NCI-H1048 (cell line): ENCODE measurements at places on chromosomes 6 and 20.

GRCh38 chr6:53828215-53828614 lies 33.4 kb downstream of the LRRC1 start:
- DNase-seq: no peak

DNA sequence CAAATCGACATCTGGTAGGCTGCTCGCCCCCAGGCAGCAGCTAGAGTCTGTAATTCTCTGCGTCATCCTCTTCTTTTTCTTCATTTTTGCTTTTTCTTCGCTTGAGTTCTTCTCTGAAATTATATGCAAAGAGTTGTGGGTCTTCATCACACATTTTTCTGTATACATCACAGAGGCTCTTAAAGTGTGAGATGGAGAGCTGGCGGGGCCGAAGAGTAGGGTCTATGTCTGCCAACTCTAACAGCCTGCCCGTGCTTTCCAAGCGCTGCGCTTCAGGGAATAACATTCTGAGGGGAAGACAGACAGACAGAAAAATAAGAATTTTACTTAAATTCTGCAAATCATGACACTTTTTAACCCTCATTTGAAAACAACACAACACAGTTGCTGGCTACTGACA lies 6.0 kb upstream of the CLDN20 start:
- no peak for DNase-seq

DNA sequence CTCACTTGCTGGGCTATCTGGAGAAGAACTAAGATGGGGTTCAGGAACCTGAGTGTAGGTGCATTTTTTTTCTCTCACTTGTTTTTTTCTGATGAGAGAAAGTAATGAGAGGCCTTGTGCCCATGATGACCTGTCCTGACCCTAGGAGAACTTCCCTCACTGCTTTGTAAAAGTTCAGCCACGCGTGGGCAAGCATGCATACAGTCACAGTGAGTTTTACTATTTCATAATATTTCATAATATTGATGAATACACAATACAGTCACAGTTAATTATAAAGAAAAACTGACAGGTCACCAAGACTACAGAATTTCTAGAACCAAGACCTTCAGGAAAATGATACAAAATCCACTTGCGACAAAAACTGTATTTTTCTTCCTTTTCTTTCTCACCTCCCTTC lies 111.8 kb downstream of the MAP7 start:
- no peak for DNase-seq

- DNase-seq: no peak
Measured at GRCh38 chr20:12028771-12029170, 111.1 kb downstream of the BTBD3 start.

DNA sequence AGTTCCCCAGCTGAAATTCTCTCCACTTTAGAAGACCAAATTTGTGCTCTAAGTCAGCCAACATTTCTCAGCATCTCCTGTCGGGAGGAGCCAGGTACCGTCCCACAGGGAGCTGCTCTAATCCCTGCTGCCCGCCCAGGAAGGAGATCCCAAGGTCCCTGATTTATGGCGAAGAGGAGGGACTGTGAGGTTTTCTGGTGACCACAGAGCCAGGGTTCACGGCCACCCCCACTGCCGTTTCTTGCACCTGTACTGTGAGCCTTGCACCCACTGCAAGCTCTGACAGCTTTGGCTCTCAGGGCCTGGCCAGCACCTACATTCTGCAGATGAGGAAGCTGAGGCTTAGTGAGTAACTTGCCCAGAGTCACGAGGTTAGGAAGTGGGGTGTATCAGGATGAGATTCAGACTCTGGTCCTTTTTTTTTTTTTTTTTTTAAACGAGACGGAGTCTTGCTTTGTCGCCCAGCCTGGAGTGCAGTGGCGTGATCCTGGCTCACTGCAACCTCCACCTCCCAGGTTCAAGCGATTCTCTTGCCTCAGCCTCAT lies 34.9 kb downstream of the FOXC1 start:
- DNase-seq: no peak

DNA sequence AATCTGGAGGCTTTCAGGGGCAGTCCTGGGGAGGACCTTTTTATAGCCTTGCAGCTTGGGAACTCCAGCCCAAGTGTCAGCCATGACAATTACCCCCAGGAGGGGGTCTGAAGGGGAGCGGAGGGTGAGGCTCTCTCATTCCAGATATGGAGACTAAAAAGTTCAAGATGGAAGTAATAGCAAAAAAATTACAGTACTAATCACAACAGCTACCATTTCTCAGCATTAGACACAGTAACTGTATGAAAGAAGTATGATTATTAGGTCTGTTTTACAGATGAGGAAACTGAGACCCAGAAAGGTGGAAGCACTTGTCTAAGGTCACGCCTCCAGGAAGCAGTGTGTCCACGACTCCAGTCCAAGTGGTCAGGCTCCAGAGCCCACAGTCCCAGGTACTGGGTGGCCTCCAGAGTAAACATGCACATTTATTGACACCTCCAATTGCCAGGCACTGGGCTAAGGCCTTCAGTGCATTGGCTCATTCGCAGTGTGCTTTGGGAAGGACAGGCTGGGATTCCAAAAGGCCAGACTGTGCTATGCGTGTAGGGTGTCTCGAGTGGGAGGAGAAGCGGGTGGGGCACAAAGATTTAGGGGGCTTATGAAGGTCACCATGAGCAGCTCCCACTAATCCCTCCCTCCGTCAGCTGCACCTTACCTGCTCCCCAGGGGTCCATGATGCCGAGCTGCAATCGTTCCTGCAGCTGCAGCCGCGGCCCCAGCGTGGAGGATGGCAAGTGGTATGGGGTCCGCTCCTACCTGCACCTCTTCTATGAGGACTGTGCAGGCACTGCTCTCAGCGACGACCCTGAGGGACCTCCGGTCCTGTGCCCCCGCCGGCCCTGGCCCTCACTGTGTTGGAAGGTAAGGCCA lies 2.3 kb downstream of the NRSN2 start:
- no peak for DNase-seq

GRCh38 chr6:69937402-69938136 lies 71.2 kb downstream of the COL19A1 start:
- DNase-seq: no peak

GRCh38 chr20:3678198-3678597 lies 3.6 kb downstream of the ADAM33 start:
- DNase-seq: no peak

DNA sequence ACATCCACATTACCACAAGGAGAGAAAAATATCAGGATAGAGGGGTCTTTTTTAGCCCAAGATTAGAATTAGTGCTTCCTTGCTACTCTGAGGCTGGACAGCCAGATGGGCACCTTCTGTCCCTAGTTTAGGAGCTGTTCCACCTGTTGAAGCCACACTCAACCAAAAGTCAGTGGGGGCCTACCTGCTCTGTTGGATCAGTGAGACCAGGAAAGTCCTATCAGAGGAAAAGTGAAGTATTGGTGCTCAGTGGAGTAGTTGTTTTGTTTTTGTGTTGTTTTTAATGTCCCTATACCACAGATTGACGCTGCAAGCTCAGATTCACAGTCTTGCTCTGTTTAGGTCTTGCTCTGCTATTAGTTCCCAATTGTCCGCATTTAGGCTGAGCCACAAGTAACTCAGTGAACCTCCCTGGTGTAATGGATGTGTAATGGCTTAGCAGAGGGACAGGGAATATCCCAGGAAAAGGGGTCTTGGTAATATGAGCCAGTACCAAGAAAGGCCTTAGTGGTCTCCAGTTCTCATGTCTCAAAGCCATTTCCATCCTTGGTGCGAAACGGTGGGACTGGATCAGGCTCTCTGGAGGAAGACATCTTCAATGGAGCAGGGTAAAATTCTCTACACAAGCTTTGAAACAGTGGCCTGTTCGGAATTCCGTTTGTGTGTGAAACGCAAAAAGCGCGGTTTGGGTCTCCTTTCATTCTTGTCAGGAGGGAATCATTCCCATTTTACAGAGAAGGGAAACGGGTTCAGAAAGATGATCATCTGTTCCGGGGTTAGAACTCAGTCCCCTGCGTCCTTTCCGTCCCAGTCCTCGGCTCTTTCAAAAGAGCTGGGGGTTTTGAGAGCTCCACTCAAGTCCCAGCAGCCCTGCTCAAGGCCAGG lies 631 bp upstream of the PABPC1L start:
- DNase-seq: no peak

DNA sequence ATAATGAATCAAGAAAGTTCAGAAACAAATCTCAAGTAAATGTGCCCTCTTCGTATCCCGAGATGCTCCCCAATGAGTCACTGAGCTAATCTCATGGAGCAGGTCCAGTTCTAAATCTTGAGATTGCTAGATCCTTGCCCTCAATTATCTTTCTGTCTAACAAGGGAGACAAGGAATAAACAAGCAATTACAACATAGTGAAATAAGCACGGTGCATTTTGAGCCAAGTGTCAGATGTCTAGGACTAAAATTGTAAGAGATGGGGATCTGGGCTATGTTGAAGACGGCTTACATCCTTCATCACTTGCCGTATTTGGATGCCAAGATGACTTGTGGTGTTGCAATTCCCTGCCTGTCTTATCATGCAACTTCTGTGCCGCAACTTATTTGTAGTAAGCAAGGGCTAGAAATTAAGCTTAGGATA lies 56.5 kb upstream of the ADGRF1 start:
- no peak for DNase-seq

DNA sequence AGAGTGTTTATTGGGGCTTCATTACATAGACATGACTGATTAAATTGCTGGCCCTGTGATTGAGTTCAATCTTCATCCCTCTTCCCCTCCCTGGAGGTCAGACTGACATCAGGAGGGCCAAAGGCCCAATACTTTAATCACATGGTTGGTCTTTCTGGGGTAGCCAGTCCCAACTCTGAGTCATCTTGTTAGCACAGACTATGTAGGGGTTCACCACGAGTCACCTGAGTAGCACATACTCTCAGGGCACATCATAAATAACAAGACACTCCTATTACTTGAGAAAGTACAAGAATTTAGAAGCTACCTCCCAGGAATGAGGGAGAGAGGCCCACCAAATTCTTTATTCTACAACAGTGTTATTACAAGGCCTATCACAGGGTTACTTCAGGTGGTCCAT lies 11.3 kb downstream of the GINS1 start:
- no peak for DNase-seq

- no peak for DNase-seq
Measured at GRCh38 chr20:2132461-2132901, 30.9 kb downstream of the STK35 start.

DNA sequence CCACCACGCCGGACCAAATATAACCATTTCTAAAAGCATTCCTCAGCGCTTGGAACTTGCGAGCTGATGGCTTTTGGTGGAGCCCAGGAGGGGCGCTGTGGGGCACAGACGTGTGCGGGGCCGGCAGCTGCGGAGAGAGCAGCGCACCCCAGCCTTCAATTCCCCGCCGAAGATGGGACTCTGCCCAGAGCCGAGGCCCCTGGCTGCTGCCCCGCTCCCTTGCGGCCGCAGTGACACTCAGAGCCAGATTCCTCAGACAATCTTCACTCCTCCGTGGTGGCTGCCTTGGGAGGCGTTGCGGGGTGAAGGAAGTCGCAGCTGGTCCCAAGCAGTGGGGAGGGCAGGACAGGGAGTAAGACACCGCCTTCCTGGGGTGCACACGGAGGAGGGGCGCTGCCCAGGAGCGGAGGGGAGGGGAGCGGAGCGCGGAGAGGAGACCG lies 87.7 kb downstream of the TMEM242 start:
- DNase-seq: no peak

- DNase-seq: no peak
Measured at GRCh38 chr20:51696304-51697071, 71.7 kb downstream of the ATP9A start.

GRCh38 chr6:46610862-46611553 lies 41.6 kb downstream of the CYP39A1 start:
- DNase-seq: no peak

DNA sequence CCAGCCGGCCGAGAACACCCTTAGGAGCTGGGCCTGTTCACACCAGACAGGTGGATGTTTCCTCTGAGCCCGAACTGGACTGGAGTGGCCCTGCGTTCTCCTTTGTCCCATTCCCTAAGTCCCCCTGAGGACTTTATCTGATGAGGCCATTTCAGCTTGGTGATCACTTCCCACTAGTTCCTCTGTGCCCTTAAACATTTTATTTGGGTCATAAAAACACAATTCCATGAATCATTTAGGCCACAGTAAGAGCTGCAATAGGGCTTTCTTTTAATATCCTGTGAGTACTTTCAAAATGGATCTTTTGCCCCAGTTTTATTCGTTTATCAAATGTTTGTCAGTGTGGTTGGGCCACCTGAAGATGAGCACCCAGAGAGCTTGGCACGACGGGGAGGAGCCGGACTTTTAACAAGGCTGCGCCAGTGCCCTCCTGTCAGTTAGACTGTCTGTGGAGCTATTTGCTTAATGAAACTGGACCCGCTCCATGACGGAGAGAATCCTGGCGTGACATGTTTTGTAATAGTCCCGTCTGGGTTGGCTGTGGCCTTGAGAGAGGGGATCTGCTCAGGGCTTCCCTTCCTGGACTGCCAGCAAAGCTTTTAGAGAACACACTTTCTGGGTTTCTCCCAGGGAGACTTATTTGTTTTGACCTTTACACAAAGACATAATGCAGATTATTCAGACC lies 53.5 kb downstream of the ZDHHC14 start:
- no peak for DNase-seq

- no peak for DNase-seq
Measured at GRCh38 chr6:22399693-22400092, 102.9 kb upstream of the PRL start.

DNA sequence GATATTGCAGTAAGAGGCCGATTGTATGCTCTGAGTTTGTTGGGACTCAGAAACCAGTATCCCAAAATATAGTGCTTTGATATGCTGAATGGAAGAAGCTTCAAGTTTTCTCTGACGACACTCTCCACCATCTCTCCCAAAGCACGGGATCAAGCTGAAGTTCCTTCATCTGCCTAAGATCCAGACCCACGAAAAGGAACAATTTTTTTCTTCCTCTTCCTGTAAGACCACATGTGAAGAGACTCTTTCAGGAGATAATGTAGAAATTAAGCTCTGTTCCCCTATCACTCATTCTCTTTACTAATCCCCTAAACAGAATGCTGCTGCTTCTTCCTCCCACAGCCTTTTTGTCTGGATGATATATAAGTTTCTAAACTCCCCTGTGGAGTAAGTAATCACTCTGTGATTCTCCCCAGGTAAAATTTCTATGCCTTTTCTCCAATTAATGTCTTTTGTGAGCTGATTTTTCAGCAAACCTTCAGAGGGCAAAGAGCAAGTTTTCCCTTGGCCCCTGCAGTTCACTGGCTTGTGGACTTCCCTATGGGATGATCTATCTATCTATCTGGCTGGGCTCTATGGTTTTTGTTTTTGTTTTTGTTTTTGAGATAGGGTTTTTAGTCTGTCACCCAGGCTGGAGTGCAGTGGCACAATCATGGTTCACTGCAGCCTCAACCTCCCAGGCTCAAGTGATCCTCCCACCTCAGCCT lies 13.5 kb upstream of the PNRC1 start:
- no peak for DNase-seq

- DNase-seq: no peak
Measured at GRCh38 chr6:4907602-4908001, 96.2 kb downstream of the RPP40 start.

DNA sequence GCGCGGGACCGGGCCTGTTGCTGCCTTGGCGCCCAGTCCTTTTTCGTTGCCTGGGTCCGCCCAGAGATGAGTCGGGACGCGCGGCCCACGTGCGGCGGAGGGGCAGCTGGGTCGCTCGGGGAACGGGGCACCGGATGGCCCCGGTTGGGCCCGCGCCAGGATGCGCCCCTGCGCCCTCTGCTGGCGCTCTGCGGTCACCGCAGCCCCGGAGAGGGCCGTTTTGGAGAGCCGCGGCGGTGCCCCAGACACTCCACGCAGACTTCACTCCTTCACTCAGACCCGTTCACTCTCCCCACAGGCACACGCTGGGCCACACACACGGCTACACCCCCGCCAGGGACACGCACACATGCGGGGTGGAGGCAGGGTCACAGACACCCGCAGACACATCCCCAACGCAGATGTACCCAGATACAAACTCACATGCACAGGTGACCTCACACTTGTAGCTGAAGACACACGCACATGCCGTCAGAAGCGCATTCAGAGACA lies 38.8 kb downstream of the SRC start:
- no peak for DNase-seq

GRCh38 chr6:167711211-167711610 lies 115.5 kb upstream of the AFDN start:
- DNase-seq: no peak
